ENCODE measurements at places on chromosomes 12 and 14. TPM values are rescaled to one million over a fixed set of nuclear protein-coding genes. Genes with fewer than 3 reads are reported as not detected.

ENDOU gene
- total RNA-seq = 0.38 TPM

PTPRB gene
- 0.50 TPM for total RNA-seq

AMN gene
- total RNA-seq = 0.31 TPM

ZNF705A gene
- total RNA-seq = not detected

TAS2R43 gene
- total RNA-seq = 1.4 TPM

SNRPF gene
- 33.1 TPM for total RNA-seq
